ENCODE measurements at places on chromosomes 13 and 19. TPM values are rescaled to one million over a fixed set of nuclear protein-coding genes. Genes with fewer than 3 reads are reported as not detected.

- peak overlapping the region; percentile 93 for H3K4me3 ChIP-seq
- H3K27me3 ChIP-seq: peaks cover 5% of the 10 kb centered on the region
- DNase-seq: peak; percentile 31
- peak overlapping the region; percentile 96 for H3K27ac ChIP-seq
These were observed 3.8 kb downstream of the ZC3H4 start for GRCh38 chr19:47109541-47110375.

DNA sequence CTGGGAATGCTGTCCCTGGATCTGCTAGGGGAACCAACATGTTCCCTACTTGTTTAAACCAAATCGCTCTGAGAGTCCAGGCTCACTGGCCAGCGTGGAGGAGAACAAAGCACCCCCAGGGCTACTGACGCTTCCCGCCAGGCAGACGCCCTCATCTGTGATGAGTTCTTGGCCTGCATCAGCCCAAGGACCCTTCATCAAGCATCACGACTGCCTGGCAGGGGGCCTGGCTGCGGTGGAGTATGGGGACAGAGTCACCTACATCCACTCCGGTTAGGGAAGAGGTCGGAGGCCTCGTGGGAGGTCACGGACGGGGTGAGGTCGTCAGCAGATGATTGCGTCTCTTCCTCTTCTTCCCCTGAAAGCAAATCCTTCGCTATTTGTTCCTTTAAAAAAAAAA, 17.7 kb downstream of the MIER2 start:
- no peak for DNase-seq
- H3K4me1 ChIP-seq: no peaks in the 10 kb centered on the region
- no peak overlapping the region for H3K27ac ChIP-seq
- no peaks in the 10 kb centered on the region for H3K27me3 ChIP-seq
- no peak overlapping the region for H3K4me3 ChIP-seq

DNA sequence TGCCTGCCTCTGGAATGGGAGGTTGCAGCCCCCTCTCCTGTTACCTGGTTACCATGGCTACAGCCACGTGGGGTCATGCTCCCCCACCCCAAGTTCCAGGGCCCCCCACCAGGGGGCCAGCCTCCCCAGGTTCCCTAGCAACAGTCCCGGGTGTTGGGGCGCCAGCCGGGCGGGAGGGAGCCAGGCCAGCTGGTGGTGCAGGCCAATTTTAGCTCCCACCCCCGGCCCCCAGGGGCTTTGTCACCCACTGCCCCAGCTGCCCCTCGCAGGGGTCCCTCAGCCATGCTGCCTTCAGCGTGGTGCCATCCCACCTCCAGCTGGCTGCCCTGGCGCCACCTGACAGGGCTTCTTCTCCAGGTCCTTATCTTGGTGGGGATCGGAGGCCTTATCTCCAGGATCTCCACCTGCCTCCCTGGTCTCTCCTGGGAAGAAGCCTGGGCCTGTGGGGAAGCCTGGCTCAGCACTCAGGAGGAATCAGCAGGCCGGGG, 3.0 kb downstream of the MARK4 start:
- peak overlapping the region; percentile 89 for H3K4me3 ChIP-seq
- H3K27ac ChIP-seq: no peak overlapping the region
- peaks cover 21% of the 10 kb centered on the region for H3K4me1 ChIP-seq

The MISP gene
- 0.14 TPM for total RNA-seq

GRCh38 chr13:25478186-25478585, 106.4 kb downstream of the ATP8A2 start:
- peaks cover 9% of the 10 kb centered on the region for H3K36me3 ChIP-seq
- DNase-seq: no peak
- peaks cover 6% of the 10 kb centered on the region for H3K4me1 ChIP-seq
- no peak overlapping the region for H3K27ac ChIP-seq
- peaks cover 4% of the 10 kb centered on the region for H3K27me3 ChIP-seq

GRCh38 chr13:22086597-22087330, 415.9 kb downstream of the FGF9 start:
- no peaks in the 10 kb centered on the region for H3K27me3 ChIP-seq
- H3K4me3 ChIP-seq: no peak overlapping the region
- H3K27ac ChIP-seq: no peak overlapping the region
- H3K4me1 ChIP-seq: no peaks in the 10 kb centered on the region

GRCh38 chr13:21033856-21034602, 27.4 kb downstream of the LATS2 start:
- H3K27ac ChIP-seq: no peak overlapping the region
- peaks cover under 1% of the 10 kb centered on the region for H3K36me3 ChIP-seq
- H3K27me3 ChIP-seq: no peaks in the 10 kb centered on the region
- DNase-seq: no peak
- H3K4me1 ChIP-seq: peaks cover 13% of the 10 kb centered on the region

DNA sequence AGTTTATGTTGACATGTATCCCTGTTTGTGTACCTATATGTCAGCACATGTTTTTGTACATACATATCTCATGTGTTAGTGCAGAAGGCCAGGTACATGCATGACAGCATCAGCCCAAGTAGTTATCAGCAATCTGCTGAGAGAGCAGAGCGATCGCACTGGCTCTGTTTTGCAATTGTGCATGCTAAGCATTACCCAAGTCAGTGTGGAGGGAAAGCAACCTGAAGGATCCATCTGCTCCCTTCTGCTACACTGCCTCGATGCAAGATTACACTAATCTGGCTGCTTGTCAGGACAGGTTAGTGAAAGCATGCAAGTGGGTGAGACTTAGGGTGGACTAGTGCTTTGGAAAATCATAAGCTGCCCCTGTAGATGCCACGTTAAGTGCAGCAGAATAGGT, 211.8 kb downstream of the PCCA start:
- no peaks in the 10 kb centered on the region for H3K36me3 ChIP-seq
- H3K27ac ChIP-seq: no peak overlapping the region
- DNase-seq: no peak
- no peak overlapping the region for H3K4me3 ChIP-seq
- H3K4me1 ChIP-seq: peaks cover 11% of the 10 kb centered on the region

The IRGQ gene
- total RNA-seq: 53.5 TPM
